Naive thymus-derived CD8-positive, alpha-beta T cell (primary cell): ENCODE measurements at places on chromosomes 1 and 21. TPM values are rescaled to one million over a fixed set of nuclear protein-coding genes. Genes with fewer than 3 reads are reported as not detected.

DNA sequence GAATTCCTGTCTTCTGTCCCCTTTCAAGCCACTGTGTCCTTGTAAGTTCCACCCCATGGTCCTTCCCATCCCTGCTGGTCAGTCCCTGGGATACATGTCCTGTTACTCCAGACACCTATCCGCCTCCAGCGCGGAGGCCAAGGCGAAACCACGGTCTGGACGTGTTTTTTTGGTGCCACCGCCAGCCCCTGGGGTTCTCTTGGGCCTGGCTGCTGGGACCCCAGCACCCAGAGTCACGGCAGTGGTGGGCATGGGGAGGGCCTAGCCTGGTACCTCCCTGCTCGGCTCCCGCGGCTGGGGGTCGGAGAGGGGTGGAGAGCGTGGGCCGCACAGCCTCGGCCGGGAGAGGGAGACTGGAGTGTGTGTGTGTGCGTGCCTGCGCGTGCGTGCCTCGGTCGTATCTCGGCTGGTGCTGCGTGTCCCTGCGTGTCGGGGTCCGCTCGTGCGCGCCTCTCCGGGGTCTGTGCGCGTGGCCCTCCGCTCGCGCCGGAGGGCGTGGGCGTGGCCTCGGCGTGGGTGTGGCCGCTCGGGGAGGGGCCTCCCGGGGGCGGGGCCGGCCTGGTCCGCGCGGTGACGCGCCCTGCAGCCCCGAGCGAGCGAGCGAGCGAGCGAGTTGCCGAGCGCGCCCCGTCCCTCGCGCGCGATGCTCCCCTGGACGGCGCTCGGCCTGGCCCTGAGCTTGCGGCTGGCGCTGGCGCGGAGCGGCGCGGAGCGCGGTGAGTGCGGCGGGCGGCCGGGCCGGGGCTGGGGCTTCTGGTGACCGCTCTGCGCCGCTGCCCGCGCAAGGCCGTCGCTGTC, at the start of gene VWA1:
TSS of gene VWA1 (plus strand) at position 585 of the 798 bp plus-strand sequence. CDS start at position 644, 59 bp downstream.
- peak; percentile 63 for DNase-seq
- peaks cover 9% of the 10 kb centered on the region for H3K4me1 ChIP-seq
- peaks cover 19% of the 10 kb centered on the region for H3K27me3 ChIP-seq
- no peaks in the 10 kb centered on the region for H3K36me3 ChIP-seq
- no peak within 1 kb of the TSS for H3K27ac ChIP-seq

DNA sequence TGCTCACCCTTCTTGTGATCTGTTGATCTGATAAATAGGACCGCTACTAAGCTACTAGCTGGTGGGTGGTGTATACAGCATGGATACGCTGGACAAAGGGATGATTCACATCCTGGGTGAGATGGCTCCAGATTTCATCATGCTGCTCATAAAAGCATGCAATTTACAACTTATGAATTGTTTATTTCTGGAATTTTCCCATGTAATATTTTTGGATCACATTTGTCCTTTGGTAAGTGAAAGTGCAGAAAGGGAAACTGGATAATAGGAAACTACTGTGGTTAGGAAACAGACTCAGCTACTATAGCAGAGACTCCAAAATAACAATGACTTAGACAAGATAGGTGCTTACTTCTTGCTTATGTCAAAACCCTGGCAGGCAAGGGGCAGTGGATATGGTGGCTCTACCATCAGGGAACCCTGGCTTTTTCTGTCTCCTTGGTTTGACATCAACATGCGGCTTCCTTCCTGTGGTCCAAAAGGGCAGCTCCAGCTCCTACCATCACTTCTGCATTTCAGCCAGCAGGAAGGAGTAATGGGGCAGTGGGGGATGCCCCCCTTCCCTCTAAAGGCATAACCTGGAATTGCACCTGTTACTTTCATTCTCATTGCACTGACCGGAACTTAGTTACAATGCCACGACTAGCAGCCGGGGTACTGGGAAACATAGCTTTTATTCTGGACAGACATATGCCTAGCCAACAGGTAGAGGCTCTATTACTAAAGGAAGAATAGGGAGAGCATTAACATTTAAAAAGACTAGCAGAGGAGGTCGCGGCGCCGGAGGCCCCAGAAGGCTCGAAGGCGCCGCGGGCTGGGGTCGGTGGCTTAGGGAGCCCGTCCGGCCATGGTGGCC, 13.8 kb upstream of the AK2 start:
- H3K36me3 ChIP-seq, result no peaks in the 10 kb centered on the region
- peaks cover 3% of the 10 kb centered on the region for H3K27me3 ChIP-seq
- H3K4me3 ChIP-seq, result no peak overlapping the region

DNA sequence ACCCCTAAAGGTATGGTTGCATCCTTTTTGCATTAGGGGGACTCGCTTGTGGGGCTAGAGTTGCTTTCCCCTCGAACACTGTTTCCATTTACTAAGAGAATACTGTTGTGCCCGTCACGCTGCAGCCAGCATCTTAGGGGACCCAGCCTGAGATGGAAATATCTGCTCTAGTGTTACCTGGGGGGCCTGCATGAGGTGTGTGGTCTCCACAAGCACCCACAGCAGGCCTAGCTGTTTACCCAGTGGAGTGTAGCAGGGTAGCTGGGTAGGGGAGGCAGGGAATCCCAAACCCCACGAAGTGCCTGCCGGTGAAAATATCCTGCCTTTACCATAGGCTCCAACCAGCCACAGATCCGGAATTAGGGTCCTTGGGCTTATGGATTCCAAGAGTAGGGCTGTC, 303.6 kb downstream of the PTPRU start:
- no peak overlapping the region for H3K4me3 ChIP-seq
- no peaks in the 10 kb centered on the region for H3K36me3 ChIP-seq
- no peak overlapping the region for H3K27ac ChIP-seq
- no peaks in the 10 kb centered on the region for H3K4me1 ChIP-seq
- H3K27me3 ChIP-seq, result peaks cover 11% of the 10 kb centered on the region

DNA sequence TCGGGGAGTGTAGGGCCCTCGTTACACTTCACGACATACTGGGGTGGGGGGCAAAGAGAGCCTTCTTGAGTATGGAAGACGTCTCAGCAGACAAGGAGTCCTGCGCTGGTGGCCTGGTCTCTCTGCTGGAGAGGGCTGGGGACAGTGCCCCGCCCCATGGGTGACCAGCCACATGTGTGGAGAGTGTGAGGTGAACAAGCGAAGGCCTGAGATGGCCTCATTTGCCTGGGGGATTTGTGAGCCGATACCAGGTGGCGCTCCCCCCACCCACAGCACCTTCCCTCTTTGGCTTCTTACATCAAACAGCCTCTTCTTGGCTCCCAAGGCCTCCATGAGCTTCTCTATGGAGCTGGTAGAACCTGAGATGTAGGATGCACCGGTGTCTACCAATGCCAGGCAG, 4.0 kb upstream of the ETNK2 start:
- no peaks in the 10 kb centered on the region for H3K36me3 ChIP-seq
- no peak overlapping the region for H3K27ac ChIP-seq
- DNase-seq, result no peak

GRCh38 chr1:196355206-196355786, 252.9 kb downstream of the KCNT2 start:
- DNase-seq, result no peak
- no peak overlapping the region for H3K27ac ChIP-seq
- no peaks in the 10 kb centered on the region for H3K27me3 ChIP-seq
- H3K4me1 ChIP-seq, result no peaks in the 10 kb centered on the region
- no peaks in the 10 kb centered on the region for H3K36me3 ChIP-seq
- H3K4me3 ChIP-seq, result no peak overlapping the region

- peaks cover 4% of the 10 kb centered on the region for H3K4me1 ChIP-seq
- no peak overlapping the region for H3K4me3 ChIP-seq
- no peaks in the 10 kb centered on the region for H3K36me3 ChIP-seq
These were observed 52.2 kb upstream of the TTC34 start for GRCh38 chr1:2853711-2854110.

- peaks cover 7% of the 10 kb centered on the region for H3K4me1 ChIP-seq
- H3K36me3 ChIP-seq, result peaks cover 14% of the 10 kb centered on the region
- H3K27ac ChIP-seq, result no peak overlapping the region
- H3K4me3 ChIP-seq, result no peak overlapping the region
- no peaks in the 10 kb centered on the region for H3K27me3 ChIP-seq
- no peak for DNase-seq
These were observed 209.5 kb downstream of the SMYD3 start for GRCh38 chr1:246297279-246298265.

DNA sequence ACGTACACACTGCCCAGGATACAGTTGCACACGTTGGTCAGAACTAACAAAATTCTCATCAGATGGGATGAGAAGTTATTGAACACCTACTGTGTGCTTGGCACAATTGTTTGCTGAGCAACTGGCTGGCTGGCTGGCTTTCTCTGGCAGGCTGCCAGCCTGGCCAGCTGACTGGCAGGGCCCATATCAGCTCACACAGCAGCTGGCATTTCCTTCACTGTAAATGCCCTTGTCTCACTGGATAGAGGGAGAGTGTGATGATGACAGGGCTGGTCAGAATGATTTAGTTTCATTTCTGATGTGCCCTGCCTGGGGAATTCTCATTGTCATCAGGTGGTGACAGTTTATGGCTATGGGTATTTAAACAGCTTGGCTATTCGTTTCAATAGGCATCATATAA, 15.8 kb downstream of the CAMK2N1 start:
- no peak overlapping the region for H3K4me3 ChIP-seq
- H3K36me3 ChIP-seq, result no peaks in the 10 kb centered on the region
- H3K27me3 ChIP-seq, result peaks cover 81% of the 10 kb centered on the region
- DNase-seq, result no peak
- H3K4me1 ChIP-seq, result peaks cover 4% of the 10 kb centered on the region

The XCL2 gene
- total RNA-seq, result not detected

The MEX3A gene
- not detected for total RNA-seq

The CA6 gene
- total RNA-seq, result 11.5 TPM

The CFHR2 gene
- total RNA-seq, result not detected
